ENCODE measurements at places on chromosomes 1 and 21.

DNA sequence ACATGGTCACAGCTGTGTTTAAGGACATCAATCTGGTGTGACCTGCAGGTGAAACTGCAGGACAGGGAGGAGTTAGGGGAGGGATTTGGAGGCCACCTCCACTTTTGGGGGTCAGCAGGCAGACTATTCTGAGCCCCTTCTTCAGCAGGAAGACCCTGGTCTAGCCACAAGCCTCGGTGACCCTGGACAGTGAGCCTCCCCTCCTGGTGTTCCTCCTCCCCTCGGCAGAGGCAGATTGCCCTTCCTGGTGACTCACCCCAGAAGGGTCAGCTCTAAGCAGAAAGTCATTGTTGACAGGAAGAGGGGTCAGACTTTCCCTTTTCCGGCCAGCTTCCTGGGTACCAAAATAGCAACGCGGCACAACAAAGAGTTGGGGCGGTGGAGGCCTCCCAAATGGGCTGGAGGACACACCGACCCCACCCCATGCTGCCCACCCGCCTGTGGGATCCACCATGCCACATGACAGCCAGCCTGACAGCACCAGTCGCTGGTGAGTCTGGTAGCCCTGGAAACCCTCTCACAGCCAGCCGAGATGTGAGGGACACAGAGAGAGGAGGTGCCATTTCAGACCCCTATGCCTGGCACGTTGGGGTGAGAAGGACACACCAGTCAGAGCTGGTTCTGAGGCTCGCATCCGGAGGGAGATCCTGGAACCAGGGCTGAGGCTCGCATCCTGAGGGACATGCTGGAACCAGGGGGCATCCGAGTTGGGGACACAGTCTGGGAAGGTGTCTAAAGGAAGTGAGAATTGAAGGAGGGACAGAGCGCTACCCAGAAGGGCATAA, 14.7 kb upstream of the CSF1 start:
- DNase-seq = no peak

- no peak for DNase-seq
These were observed 13.2 kb upstream of the BCAR3 start for GRCh38 chr1:93694819-93695218.

- no peak for DNase-seq
These were observed 52.7 kb upstream of the COA6 start for GRCh38 chr1:234320549-234320948.

DNA sequence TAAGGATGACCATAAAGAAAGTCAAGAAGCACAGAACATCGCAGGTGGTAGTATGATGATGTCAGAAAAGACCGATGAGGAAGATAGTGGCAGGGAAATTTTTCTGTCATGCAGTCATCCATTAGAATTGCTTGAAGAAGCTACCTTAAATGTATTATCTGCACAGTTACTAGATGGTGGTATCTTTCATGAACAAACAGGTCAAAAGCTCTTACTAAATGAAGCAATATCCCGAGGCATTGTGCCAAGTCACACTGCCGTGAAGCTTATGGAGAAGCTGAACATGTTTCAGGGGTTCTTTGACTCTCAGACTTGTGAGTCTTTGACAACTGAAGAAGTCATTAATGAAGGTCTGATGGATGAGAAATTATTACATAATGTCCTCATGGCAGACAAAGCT, 128.8 kb downstream of the MACF1 start:
- no peak for DNase-seq

- no peak for DNase-seq
These were observed 809 bp upstream of the ZNF669 start for GRCh38 chr1:247104965-247105364.

DNA sequence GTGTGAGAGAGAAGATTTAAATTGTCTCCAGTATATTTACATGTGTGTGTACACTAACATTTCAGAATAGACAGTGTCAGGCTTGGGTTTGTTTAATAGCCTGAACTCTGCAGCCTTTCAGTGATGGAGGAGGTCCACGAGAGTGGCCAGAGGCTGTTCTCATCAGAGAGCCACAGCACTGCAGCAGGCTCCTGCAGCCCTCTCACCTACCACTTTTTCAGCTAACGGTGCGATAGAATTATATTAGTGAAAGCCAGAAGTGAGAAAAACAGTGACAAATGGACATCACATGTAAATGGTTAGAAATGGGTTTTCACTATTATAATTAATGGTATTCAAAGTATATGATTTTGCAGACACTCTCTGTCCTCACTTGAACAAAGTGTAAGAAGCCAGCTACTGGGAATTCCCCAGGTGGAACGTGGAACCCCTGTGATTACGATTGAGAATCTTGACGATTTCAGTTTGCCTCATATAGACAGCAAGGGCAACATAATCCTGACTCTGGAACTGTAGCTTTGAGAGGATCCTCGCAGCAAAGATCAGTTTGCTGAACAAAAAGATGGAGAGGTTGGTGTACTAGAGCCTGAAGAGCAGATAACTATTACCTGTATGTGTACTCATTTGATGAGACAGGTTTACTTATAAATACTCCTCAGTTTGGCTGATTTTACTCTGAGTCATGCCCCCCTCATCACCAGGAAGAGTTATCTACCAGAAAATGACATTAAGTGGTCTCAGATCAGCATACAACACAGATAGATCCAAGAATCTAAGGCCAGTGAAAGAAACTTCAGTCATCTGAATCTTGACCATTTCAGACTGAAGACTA, 31.4 kb downstream of the IFI16 start:
- DNase-seq = peak; percentile 46

DNA sequence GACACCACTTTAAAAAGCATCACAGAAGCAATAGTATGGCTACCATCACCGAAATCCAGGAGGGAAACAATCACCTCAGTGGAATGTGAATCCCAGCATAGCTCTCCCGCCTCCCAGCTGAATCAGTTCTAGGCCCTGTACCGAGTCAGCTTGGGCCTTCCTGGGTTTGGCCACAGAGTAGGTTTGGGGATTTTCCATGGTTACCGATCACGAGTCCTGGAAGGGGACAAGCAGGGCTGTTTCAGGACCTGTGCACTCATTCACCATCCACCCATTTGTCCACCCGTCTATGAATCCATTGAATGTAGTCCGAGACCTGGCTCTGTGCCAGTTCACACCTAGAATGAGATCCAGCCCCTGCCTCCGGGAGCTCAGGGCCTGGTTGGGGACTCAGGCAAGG, 94.2 kb downstream of the ARHGEF10L start:
- DNase-seq = no peak

GRCh38 chr1:53270107-53270506, 31.8 kb upstream of the MAGOH start:
- no peak for DNase-seq

GRCh38 chr1:186849271-186849671, 20.5 kb downstream of the PLA2G4A start:
- no peak for DNase-seq

DNA sequence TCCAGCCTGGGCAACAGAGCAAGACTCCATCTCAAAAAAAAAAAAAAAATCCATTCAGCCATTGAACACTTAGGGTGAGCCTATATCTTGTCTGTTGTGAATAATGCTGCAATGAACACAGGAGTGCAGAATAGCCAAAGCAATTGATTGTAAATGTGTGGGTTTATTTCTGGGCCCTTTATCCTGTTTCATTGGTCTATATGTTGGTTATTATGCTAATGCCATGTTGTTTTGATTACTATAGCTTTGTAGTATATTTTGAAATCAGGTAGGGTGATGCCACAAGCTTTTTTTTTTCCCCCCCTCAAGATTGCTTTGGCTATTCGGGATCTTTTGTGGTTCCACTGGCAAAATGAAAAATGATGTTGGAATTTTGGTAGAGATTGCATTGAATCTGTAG, 167.5 kb downstream of the LBR start:
- no peak for DNase-seq

DNA sequence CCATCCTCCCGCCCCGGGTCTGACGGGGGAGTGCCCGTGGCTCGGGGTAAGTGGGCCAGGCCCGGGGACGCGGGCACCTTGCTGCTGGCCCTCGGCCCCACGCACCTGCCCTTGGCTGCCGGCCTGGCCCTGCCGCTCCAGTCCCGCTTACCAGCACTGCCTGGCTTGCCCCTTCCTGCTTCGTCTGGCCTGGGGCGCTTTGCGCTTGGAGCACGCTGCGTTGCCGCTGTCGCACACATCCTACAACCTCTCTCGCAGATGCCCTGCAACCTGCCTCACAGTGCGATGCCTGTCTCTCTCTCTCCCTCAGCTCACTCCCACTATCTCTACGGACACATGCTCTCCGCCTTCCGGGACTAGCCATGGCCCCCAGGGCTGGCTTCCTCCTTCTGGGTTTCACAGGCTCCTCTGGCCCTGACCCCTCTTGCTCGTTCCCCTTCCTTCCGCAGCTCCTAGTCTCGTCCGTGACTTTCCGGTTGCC, 9.7 kb downstream of the MYOG start:
- DNase-seq = no peak

DNA sequence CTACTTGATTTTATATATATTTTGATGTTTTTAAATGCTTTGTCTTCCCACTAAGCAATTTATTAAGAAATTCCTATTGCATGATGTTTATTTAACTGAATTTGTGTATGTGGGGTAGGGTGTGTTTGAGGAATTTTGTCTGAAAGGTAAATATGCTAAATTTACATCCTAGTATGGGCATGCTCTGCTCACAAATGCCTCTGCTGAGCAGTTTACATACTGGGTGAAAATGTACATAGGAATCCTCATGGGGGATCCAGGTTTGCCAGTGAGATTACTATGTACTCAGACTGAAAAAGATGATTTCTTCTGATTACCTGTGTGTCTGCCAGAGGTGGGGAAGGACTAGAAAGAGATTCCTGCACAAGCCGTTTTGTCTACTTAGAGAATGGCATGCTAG, 126.6 kb downstream of the DISP1 start:
- DNase-seq = no peak

DNA sequence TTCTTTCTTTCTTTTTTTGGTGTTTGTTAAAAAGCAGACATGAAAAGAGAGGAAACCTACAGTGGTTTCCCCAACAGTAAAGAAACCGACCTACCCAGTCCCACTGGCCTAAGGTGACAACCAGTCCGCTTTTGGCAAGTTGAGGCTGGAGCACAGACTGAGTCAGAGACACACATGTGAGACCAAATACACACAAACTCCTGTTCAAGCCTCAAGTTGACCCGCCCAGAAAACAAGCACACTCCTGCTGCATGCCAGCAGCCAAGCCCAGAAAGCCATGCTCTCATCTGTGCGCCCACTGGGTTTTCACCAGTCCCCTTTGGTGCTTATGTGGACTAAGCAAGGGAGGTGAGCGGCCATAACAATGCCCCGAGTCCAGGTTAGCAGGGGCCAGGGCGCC, 64.6 kb upstream of the GPR153 start:
- DNase-seq = no peak

- no peak for DNase-seq
These were observed 64.7 kb downstream of the SLC35A3 start for GRCh38 chr1:100034470-100034869.

DNA sequence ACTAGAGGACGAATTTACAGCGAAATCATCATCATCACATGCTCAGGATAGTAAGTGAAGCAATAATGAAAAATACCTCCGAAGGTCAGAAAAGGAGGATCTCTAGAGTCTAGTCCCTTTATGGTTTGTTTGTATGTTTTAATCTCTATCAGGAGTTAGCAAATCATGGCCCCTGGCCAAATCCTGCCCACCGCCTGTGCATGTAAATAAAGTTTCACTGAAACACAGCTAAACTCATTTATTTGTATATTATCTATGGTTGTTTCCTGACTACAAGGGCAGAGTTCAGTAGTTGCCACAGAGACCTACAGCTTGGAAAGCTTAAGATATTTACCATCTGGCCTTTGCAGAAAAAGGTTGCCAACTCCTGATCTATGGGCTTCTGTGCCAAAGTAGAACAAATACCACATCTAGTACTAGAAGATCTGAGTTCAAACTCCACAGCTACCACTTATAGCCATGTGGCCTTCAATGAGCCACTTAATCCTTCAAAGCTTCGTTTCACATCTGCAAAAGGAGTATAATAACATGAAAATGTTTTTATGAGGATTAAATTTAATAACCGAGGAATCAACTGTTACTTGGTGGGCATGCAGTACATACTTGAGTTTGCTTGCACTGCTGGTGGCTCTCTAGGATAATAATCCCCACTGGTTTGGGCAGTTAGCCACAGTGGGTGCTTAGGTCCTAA, 94.0 kb upstream of the KIF26B start:
- no peak for DNase-seq

GRCh38 chr1:33273961-33274371, 17.7 kb downstream of the ZNF362 start:
- DNase-seq = no peak

DNA sequence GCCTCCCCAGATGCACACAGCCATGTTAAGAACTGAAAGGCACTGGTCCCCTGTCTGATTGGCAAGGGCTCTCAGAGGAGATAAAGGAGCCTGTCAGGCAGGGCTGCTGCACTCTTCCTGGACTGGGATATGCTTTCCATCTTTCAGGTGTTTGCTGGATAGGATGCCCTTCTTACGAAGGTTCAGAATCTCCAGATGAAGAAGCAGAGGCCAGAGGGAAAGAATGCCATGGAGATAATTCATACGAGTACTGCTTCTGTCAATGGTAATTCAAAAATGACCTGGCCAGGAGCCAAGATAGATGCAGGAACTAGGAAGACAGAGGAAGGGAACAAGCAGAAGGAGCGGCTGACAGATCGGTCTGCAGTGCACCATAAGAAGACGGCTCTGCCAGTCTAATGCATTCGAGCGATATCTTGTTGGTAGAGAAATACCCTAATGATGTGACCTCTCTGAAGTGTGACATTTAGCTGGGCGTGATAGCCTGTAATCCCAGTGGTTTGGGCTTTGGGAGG, 16.6 kb upstream of the ATP2B4 start:
- no peak for DNase-seq

DNA sequence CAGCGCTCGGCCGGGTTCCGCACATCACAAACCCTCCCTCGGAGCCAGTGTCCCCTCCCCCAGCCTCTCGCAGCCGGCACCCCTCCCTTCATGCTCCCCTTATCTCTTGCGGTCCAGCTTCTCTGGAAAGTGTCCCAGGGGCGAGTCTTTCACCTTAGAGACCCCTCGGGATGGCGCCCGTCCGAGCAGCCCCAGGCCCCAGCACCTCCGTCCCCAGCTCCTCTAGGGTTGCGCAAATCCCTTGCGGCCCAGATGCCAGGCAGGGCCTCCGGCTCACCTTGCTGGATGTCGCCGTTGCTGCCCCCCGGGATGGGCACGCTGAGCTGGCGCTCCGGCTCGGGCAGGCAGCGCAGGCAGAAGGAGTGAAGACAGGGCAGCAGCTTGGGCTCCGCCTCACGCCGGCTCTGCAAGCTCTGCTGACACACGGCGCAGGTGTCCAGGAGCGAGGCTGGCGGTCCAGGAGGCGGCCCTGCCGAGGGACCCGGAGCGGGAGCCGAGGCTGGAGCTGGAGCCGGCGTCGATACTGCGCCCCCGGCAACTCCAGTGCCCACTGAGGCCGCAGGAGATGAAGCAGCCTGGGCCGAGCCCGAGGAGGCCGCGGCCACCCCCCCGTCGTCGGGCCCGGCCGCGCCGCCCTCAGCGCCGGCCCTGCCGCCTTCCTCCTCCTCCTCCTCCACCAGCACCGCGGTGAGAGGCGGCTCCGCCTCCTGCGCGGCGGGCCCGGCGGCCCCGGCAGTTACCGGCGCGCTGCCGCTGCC, 550 bp downstream of the TRIM33 start:
- DNase-seq = peak; percentile 44

GRCh38 chr1:248881261-248881660, 22.4 kb upstream of the ZNF692 start:
- DNase-seq = no peak

GRCh38 chr1:155277902-155278688, 832 bp downstream of the HCN3 start:
- DNase-seq = peak; percentile 83

- no peak for DNase-seq
These were observed 77.7 kb upstream of the RGS4 start for GRCh38 chr1:162991444-162991843.
